ENCODE measurements at places on chromosomes 7 and 10. TPM values are rescaled to one million over a fixed set of nuclear protein-coding genes. Genes with fewer than 3 reads are reported as not detected.

The ZNF488 gene
- 1.6 TPM for total RNA-seq

The CLDN4 gene
- 1,043 TPM for total RNA-seq

The SCART1 gene
- 4.8 TPM for total RNA-seq

The WNT8B gene
- total RNA-seq: not detected

The RET gene
- 0.84 TPM for total RNA-seq

The ARHGEF5 gene
- 54.7 TPM for total RNA-seq

The FKBP6 gene
- total RNA-seq: not detected

The IFIT1B gene
- total RNA-seq: not detected

DNA sequence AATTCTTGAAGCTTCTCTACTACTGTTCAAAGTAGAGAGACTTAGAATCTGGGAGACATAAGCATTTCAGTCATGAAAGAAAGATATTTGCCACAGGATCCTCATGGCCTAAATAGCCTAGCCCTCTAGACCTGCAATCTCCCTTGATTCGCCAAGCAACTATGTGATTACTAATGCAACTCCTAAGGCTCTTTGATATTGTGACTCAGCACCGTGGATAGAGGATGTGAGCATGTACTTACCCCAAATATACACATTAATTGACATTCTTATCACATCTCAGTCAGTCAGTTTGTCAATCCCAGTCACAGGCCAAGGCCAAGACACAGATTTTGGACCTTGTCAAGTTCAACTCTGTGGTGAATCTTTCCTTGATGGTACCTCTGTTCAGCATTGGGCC lies 42.6 kb downstream of the GPR37 start:
- DNase-seq: no peak

DNA sequence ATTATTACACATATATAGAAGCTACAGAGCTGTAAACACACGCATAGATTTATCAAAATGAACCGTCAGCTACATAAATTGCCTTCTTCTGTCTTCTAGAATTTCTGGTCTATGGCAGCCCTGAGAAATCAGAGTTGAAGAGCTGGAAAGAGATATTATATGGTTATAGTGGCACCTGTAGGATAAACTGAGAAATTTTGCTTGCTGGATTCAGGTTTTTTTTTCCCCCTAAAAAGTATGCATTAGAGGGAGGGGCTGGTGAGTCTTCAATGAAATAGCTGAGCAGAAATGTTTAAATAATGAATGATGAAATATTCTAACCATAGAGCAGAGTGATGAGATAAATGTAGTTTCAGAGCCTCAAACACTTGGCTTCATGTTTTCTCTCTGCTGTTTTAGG lies 78.0 kb upstream of the DYNC1I1 start:
- no peak for DNase-seq

DNA sequence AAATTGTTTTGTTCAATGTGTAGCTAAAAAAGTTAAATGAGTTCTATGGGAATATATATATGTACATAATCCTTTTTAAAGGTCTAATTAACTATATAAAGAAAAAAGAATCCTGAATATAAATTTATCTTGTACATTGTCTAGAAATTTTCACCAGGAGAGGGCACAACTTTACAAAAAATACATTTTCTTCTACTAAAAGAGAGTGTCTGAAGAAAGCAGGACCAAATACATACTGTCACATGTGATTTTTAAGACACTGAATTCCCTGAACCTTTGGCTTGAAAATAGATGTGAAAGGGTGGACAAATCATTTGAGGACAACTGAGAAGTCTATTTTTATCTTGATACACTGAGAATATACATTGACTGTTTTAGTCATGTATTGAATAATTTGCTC lies 204.3 kb downstream of the DGKB start:
- no peak for DNase-seq

DNA sequence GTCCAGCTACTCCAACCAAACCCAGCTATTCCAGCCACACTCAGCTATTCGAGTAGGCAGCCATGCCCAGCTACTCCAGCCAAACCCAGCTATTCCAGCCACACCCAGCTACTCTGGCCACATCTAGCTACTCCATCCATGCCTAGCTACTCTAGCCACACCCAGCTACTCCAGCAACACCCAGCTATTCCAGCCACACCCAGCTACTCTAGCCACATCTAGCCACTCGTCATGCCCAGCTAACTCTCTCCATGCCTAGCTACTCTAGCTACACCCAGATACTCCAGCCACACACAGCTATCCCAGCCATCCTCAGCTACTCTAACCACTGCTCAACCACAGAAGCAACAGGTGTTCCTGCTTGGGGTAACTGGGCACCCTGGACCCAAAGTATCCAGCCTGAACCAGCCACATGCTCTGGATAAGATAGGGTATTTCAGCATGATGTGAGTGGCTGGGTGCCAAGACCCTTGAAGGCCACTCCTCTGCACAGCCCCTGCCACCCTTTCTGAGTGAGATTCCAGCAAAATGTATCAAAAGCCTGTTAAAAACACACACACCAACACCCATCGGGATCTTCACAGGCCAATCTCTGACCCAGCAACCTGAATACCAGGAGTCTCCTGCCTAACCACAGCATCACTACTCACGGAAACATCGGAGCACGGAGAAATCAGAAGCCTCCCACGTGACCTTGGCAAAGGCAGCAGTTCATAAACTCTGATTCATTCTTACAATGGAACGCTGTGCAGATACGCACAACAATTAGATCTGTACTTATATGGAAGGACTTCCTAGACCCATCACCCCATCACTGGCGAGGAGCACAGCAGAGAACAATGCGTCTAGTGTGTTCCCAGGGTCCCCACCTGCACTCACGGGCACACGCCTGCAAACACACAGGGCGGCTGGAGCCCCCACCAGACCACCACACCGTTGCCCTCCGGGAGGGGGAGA lies 51.8 kb upstream of the DNAAF5 start:
- DNase-seq: peak; percentile 6

DNA sequence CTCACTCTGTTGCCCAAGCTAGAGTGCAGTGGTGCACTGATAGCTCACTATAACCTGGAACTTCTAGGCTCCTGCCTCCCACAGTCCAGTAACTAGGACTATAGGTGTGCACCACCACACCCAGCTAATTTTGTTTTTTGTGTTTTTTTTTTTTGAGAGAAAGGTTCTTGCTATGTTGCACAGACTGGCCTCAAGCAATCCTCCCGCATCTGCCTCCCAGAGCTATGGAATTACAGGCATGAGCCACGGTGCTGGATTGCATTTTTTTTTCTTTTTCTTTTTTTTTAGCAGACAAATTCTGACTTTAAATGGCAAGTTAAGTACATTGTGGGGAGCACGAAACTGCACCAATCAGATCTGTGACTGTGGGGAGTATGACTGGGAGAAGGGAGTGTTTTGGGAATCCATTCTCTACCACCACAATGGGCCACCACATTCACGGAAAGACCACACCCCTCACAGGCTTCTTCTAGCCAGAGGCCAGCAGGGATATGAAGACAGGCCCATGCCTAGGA lies 58.1 kb upstream of the MSMB start:
- DNase-seq: no peak

- DNase-seq: peak; percentile 87
Measured at GRCh38 chr7:90412458-90413184, 9.4 kb downstream of the CLDN12 start.

DNA sequence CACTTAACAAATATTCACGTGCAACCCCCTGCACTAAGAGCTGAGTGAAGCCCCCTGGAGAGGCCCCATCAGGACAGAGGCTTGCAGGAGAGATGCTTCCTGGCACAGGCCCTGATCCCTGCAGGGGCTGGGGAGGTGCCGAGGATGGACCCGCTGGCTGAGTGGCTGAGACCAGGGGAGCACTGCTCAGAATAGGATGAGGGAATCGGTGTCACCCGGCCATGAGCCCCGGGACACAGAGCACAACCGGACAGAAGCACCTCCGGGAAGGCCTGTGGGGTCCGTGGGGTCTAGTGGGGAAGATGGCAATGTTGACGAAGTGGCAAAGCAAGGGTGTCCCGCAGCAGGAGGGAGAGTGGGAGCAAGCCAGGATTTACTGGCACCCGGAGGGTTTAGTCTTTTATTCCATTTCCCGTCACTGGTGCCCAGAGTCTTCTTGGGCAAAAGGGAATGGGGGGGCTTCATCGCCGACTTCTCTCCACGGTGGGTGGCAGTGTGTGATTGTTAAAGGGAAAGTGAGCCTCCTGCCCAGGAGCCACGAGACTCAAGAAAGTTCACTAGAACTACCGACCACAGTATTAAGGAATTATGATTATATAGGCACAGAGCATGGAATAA lies 140.7 kb downstream of the ADARB2 start:
- no peak for DNase-seq

Measured in mucosa of descending colon (tissue), 3 donors.